ENCODE measurements at places on chromosomes 1 and 21.

DNA sequence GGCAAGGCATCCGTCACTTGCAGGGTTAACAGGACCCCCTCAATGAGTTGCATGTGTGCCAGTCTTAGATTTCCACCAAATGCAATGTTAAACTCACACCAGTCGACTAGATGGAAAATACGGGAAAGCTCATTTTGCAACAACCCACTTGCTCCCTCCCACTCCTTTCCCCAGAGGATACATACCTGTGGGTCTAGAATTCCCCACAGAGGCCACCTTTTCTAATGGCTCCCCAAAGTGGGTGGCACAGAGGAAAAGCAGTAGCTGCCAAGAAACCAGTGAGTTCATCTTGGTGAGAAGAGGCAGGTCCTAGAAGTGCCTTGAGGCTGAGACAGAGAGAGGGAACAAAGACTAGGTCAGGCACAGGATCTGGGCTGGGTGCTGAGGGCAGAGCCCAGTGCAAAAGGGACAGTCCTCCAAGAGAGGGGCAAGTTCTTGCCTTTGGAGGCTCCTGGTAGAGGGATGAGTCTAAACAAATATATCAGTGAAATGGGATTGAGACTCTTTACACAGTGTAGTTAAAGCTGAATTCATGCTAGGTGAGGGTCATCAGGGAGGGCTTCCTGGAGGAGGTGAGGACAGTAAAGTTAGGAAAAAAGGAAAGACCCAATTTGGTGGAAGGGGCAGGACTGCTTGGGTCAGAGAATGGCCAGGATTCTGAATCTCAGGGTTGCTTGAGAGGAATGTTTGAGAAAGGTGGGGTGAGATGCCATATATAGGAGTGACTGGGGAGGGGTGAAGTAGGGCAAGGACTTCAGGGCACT is 3.5 kb downstream of the KISS1 start:
- DNase-seq = no peak

- peak; percentile 19 for DNase-seq
Measured at GRCh38 chr1:41802532-41803501, 115.9 kb downstream of the HIVEP3 start.

DNA sequence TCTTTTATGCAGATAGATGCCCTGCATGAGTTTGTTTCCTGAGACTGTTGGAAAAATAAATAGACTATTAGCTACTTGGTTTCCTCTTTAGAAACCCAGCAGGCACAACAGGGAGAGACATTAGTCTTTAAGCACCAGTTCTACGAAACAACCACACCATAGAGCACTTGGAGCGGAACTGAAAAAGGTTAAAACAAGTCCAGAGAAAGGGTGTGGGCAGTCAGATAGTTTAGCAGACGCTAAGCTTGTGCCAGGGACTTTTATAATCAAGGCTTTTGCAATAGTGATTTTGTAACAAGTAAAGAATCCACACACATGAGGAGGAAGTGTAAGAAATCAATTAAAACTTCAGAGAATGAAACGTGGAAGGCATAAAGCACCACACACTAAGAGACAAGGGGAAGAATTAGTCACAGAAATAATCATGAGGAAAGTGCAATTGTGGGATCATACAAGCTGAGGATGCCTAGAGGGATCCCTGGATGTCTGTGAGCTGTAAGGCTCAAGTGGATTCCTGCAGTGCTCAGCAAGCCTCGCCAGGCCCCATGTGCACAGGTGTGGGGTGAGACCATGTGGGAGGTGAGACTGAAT is 37.8 kb upstream of the TLR5 start:
- peak; percentile 75 for DNase-seq

- no peak for DNase-seq
Measured at GRCh38 chr21:44441581-44442265, 13.6 kb upstream of the LRRC3 start.

- DNase-seq = no peak
Measured at GRCh38 chr21:28200726-28201125, 792.0 kb downstream of the LTN1 start.

DNA sequence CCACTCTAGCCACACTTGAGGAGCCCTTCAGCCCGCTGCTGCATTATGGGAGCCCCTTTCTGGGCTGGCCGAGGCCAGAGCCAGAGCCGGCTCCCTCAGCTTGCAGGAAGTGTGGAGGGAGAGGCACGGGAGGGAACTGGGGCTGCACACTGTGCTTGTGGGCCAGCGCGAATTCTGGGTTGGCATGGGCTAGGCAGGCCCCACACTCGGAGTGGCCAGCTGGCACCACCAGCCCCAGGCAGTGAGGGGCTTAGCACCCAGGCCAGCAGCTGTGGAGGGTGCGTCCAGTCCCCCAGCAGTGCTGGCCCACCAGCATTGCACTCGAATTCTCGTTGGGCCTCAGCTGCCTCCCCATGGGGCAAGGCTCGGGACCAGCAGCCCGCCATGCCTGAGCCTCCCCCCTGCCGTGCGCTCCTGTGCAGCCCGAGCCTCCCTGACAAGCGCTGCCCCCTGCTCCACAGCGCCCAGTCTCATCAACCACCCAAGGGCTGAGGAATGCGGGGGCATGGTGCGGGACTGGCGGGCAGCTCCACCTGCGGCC is 785.9 kb upstream of the TPTE start:
- DNase-seq = no peak

DNA sequence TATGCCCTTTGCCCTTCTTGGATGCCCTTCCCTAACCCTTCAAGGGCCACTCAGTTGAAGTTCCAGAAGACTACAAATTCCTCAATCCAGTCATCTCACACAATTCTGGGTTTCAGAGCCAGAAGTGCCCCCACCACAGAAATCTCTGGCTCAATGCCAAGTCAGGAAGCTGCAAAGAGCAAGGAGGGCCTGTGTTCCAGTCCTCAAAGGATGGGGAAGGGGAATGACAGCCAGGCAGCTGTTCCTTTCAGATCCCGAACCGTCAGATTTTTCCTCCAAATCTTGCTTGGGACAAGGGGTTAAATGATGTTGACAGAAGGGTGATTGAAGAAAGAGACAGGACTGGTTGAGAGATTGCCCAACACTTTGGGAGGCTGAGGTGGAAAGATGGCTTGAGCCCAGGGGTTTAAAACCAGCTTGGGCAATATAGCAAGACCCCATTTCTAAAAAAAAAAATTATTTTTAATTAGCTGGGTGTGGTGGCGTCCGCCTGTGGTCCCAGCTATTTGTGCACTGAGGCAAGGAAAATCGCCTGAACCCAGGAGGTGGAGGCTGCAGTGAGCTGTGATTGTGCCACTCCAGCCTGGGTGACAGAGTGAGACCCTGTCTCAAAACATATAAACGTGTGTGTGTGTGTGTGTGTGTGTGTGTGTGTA is 716 bp upstream of the HPDL start:
- DNase-seq = no peak

GRCh38 chr1:93023281-93023680 is 55.8 kb upstream of the MTF2 start:
- no peak for DNase-seq

- DNase-seq = peak; percentile 61
Measured at GRCh38 chr1:196608390-196609369, at the start of gene KCNT2. Gene KCNT2, minus strand, starts transcription at chr1:196608440. Its CDS starts 131 bp downstream, at chr1:196608309.

DNA sequence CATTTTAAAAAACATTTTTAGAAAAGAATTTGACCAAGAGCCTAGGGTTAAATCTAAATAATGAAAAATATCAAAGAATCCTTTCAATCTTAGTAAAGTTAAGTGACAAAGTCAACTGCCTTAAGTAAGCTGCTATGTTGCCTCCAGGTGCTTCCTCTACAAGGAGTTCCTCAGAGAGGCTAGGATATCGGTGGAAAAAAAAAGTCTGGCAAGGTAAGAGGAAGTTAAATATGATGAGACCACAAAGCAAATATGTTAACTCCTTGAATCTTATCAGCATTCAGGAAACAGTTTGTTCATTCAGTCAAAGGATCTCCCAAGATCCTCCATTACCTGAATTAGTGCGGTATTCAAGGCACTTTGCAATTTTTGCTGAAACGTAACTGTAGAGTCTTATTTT is 563.5 kb downstream of the PTPRC start:
- no peak for DNase-seq

DNA sequence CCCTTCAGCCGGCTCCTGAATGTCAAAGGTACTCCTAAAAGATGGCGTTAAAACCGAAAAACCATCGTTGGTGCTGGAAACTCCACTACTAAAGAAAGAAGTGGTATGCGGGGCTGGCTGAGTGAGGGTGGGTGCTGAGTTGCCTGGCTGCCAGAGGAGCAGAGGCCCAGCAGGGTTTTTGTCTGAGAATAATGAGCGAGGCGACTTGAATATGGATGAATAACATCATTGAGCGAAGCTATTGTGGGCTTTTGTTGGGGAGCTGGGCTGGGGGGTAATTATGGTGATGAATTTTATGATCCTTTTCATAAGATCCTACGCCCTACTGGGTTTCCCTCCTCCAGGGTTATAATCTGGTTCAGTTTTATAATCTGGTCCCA is 2.0 kb downstream of the PDPN start:
- DNase-seq = no peak

GRCh38 chr1:88284666-88285366 is 399.3 kb upstream of the PKN2 start:
- DNase-seq = no peak

GRCh38 chr1:229582011-229582694 is 23.6 kb upstream of the ABCB10 start:
- no peak for DNase-seq

DNA sequence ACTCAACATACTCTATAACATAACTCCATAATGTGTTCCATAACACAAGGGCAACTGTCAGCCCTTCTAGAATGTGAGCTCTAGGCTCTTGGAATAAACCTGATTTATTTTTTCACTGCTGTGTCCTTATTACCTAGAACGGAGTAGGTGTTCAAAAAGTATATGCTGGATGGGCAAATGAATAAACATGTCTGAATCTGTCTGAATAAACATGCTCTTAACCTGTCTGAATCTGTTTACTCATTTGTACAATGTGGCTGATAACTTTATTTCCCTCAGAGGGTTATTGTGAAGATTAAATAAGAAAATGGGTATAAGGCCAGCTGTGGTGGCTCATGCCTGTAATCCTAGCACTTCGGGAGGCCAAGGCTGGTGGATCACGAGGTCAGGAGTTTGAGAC is 42.3 kb downstream of the AZIN2 start:
- no peak for DNase-seq

- no peak for DNase-seq
Measured at GRCh38 chr1:6456800-6457466, 9.0 kb downstream of the TNFRSF25 start.

DNA sequence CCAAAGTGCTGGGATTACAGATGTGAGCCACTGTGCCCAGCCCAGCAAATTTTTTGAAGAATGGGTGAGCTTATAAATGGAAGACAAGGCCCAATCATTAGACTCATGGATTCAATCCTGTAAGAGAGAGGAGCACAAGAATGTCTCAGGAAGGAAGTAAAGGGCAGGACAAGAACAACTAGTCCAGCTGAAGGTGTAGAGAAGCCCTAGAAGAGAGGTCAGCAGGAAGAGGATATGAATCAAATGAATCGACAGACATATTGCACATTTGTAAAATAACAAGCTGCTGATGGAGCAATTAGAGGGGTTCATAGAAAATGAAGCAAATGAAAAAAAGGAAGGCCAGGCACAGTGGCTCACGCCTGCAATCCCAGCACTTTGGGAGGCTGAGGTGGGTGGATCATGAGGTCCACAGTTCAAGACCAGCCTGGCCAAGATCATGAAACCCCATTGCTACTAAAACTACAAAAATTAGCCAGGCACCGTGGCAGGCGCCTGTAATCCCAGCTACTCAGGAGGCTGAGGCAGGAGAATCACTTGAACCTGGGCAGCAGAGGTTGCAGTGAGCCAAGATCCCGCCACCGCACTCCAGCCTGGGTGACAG is 74.9 kb downstream of the MIS18A start:
- no peak for DNase-seq

- DNase-seq = no peak
Measured at GRCh38 chr1:117611121-117611601, 5.3 kb downstream of the TENT5C start.

GRCh38 chr1:84319662-84320061 is 18.2 kb downstream of the SAMD13 start:
- DNase-seq = no peak

GRCh38 chr1:25194572-25195020 is 37.7 kb downstream of the SYF2 start:
- no peak for DNase-seq

DNA sequence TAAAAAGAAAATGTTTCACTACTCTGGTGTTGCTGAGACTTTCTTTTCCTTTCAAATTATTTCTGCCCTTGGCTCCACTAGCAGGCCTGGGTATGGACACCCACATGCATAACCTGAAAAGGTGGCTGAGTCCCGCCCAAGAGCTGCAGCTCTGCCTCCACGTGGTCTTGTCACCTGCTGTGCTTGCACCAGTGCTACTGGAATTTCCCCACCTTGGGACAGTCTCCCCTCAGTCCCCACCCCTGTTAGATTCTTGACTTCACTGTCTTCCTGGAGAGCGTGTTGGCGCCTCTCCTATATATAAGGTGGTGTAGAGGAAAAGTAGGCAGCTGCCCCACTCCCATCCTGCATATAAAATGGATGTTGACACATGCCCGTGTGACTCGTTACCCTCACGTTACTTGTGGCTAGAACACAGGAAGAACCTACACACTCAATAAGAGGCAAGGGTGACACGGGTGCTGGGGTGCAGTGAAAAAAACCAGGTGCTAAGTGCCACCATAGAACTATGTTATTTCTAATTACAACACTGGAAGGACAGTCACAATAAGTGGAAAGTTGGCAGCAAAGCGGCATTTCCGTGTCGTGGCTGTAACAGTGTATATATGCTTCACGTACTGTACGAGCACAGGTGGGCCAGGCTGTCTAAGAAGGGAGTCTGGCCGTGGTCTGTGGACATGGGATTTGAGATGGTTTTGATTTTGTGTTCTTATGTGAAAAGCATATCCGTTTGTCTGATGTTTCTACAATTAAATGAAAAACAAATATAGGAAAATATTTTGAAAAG is 61.0 kb downstream of the POFUT2 start:
- no peak for DNase-seq

DNA sequence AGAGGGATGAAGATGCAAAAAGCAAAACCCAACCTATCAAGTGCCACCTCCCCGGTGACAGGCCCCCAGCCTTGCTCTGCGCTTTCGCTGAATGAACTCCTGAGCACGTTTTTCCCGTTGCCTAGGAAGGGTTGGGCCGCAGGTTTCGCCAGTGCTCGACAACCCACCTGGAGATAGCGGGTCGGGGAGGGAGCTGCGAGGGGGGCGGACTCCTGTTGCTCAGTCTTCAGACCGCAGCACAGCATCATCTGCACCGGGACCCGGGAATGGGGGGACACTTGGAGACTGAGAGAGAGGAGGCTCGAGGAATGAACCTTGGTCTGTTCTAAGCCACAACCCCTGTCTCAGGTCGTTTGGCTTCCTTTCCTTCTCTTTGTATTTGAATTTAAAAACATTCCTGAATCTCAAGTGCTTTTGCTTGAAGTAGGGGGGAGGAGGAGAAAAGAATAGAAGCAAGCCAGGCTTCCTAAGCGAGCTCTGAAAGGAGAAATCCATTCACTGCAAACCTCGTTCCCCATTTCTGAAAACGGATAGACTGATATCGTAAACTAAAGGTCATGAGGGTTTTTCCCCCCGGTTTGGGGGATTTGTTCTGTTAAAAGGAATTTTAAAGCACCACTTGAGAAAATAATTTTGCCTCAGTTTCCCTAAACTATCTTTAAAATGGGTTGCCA is 1.2 kb downstream of the AK5 start:
- no peak for DNase-seq
